ENCODE measurements at places on chromosomes 6 and 20. TPM values are rescaled to one million over a fixed set of nuclear protein-coding genes. Genes with fewer than 3 reads are reported as not detected.

DNA sequence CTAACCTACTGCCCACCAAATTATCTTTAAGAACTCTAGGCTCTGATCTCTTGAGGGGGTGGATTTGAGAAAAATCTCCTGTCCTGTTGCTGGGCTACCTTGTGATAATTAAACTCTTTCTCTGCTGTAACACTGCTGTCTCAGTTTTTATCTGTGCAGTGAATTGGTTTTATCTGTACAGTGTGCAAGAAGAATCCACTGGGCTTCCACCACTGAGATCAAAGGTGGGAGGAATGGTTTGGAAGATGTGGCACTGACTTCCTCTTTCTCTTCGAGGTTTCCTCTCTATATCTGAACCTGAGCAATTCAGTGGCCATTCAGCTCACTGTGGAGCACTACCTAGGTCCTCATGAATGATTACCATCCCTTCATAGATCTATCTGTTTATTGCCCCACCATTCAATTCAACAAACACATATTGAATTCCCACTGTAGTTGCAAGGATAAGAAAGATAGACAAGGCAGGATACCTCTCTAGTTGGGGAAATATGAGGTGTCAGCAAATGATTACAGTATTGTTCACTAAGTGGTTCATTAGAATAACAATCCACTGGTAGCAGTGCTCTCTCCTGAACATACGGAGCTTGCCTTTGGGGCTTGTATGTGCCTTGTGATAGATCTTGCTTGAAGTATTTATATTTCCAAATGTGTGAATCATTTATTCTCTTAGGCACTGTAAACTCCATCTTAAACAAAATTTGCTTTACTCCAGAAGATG lies 172.1 kb upstream of the ARG1 start:
- no peak for DNase-seq

- DNase-seq: no peak
Measured at GRCh38 chr6:168452685-168453377, 11.8 kb downstream of the SMOC2 start.

DNA sequence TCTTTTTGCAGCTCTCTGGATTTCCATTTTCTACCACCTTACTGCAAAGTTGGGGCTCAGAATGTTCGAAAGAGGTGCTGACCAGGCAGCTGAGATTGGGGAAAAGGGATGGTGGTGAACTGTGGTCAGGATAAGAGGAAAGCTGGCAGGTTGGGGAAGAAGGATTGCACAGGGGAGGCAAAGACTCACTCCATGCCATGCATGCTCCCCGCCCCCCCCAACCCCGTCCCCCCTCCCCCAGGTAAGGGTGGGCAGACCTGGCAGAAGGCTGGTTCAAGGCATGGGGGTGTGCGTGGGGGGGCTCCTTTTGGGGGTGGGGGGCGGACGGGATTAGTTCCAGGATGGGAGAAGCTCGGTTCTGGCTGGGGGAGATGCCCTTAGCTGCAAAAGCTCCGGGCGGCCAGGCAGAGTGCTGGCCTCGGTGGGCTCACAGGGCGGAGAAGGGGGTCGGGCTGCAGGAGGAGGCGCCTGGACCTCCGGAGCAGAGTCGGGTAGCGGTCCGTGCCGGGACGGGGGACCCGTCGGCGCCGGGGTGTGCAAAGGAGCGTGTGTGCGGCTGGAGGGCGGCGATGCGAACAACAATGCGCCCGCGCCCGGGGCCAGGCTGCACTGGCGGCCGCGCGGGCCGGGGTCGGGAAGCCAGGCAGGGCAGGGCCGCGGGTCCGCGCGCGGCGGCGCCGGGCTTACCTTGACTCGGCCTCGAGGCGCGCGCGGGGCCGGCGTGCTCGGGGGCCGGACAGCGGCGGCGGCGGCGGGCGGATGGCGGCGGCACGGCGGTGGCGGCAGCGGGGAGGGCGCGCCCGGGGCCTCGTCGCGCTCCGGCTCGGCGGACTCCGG lies 880 bp downstream of the ADNP start:
- no peak for DNase-seq

DNA sequence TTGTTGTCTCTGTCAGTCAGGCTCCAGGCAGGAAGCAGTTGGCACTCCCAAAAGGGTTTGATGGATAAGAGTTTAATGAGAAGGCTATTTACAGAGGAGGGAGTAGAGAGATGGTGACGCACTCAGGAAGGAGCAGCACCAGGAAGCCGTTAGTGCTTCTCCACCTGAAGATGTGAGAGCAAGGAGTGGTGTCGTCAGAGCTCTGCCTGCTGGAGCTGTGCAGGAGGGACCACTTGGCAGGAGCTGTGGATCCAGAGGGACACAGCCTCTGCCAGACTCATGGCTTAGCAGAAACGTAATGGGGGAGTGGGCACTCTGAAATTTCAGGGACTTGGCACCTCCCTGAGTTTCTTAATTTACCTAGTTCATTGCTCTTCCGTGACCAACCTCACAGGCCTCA lies 16.8 kb downstream of the DAAM2 start:
- DNase-seq: no peak

- no peak for DNase-seq
Measured at GRCh38 chr6:117906507-117906957, 532 bp upstream of the SLC35F1 start.

- DNase-seq: no peak
Measured at GRCh38 chr20:32973077-32973717, 31.0 kb downstream of the SUN5 start.

DNA sequence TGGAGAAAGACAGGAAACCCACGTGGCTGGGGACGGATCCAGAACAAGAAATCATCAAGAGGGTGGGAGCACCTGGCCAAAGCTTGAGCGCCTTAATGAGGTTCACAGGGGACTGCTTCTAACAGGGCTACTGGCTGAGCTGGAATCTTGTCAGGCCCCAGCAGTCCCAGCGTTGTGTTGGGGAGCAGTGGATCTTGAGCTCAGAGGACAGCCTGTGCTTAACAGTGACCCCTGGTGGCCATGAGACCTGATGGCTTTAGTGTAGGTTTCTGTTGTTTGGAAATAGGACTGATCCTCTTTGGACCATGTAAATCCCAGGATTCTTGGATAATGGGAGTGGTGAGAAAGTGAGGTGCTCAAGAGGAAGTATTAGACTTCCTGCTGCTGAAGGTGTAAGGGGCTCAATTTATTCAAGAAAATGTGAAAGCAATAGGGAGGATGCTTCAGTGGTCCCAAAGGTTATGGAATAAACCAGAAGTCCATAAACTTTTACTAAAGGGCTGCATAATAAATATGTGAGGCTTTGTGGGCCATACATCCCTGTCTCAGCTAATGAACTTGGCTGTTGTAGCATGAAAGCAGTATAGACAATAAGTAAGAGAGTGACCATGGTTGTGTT lies 216.2 kb downstream of the NFATC2 start:
- DNase-seq: no peak

C20orf141 gene
- not detected for total RNA-seq

PHACTR1 gene
- total RNA-seq: 2.5 TPM

DNA sequence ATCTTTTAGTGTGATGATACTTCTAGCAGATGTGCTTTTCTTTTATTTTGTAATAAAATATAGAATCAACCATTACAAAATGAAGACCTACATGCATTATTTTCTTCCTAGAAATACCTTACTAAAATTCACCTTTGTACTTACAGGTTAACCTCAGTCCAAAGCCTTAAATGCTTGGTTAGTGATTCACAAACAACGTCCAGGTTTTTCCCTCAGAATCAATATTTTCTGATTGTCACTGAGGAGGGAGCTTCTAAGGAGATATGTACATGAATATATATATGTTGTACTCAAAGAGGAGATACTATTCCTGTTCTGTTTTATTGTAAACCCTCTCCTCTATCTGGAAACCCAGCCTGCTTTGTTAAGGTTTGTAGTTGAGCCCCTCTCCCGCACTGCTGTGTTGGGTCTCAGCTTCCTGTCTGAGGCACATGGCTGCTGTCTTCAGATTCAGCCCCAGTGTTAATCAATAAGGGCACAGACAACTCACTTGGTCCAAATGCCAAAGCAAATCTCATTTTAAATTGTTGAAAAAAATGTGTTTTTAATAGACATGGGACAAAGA lies 33.9 kb upstream of the HS3ST5 start:
- DNase-seq: no peak

GRCh38 chr20:41615676-41616075 lies 2.5 kb downstream of the CHD6 start:
- DNase-seq: no peak

GRCh38 chr6:70673601-70674000 lies 5.9 kb downstream of the SMAP1 start:
- DNase-seq: no peak

- no peak for DNase-seq
Measured at GRCh38 chr6:44702292-44702691, 314.8 kb downstream of the CDC5L start.

DNA sequence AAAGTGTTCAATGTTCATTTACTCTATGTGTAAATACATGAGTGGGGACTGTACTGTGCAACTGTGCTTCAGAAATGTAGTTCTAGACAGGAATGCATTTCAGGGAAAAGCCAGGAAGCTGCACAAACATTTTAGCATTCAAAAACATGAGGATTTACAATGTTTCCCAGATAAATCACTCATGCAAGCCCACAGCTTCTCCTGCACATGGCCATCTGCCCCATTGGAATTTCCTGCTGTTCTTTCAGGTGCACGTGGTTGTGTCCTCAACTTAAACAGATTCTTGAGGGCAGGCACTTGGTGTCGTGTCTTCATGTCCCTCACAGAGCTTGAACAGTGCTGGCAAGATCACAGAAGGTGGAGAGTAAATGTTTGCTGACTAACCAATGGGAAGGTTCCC lies 101.5 kb downstream of the UNC5CL start:
- DNase-seq: no peak

DNA sequence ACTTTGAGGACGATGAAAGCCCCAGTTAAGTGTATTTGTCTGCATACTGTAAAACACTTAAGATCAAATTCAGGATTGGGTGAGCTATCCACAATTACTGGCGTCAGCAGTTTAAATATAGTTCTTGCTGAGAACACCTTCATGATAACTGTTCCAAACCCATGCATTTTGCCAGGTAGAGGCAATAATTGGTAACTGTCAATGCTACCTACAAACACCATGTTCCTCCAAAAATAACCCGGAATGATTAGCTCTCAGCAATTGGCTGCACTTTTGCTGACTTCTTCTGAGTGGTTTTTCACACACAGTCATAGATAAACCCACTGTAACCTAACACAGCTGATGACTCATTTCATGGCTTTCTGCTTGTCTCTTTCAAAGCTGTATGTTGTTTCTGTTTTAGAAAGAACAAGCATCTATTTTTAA lies 1358.6 kb upstream of the GJE1 start:
- no peak for DNase-seq

DSP gene
- total RNA-seq: 471 TPM

DNA sequence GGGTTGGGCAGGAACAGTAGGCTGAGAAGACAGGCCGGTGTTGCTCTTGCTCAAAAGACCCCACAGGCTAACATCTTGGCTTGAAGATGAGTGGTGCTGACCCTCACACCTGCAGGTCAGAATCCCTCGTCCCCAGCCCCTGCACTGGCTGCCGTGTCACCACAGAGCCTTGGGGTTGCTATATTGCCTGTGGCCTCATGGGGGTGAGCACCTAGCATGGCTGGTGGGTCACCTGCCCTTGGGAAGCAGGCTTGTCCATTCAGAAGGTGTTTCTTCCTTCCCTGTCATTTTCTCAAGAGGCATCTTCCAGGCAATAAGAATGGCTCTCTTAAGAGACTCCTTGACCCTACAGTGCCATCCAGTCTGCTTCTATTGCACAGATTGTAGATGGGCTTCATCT lies 7.7 kb downstream of the SLC22A16 start:
- no peak for DNase-seq

DNA sequence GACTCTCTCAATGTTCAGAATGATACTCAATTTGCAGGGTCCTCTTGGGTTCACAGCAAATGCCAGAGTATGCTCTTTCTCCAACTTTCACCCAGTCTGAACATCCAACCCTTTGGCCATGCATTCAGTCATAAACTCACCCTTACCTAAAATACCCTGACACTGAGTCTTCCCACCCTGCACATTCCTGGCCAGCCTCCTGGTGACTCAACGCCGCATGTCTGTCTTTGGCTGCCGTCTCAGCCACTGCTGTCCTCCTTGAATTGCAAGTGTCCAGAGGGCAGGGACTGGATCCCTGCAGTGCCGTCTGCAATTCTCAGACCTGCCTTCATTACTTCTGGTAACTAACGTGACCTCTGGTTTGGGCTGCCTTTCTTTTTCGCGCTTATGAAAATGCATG lies 593.4 kb downstream of the QKI start:
- no peak for DNase-seq

VSX1 gene
- total RNA-seq: not detected

DNA sequence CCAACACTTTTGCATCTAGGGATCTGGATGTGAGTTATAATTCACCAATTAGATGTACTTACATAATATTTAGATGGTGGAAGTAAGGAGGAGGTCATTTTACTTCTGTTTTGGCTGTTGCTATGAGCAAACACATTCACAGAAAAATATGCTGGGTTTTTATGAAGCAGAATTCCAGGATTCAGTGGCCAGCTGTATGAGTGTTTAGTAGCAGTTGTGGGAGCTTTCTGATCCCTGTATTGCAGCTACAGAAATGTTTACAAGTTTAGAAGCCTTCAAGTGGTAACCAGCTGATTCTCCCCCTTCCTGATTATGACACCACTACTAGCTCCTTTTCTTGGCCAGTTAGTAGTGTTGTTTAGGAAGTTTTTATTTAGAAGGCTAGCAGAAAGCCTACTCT lies 177.0 kb downstream of the TENT5A start:
- DNase-seq: no peak

DNA sequence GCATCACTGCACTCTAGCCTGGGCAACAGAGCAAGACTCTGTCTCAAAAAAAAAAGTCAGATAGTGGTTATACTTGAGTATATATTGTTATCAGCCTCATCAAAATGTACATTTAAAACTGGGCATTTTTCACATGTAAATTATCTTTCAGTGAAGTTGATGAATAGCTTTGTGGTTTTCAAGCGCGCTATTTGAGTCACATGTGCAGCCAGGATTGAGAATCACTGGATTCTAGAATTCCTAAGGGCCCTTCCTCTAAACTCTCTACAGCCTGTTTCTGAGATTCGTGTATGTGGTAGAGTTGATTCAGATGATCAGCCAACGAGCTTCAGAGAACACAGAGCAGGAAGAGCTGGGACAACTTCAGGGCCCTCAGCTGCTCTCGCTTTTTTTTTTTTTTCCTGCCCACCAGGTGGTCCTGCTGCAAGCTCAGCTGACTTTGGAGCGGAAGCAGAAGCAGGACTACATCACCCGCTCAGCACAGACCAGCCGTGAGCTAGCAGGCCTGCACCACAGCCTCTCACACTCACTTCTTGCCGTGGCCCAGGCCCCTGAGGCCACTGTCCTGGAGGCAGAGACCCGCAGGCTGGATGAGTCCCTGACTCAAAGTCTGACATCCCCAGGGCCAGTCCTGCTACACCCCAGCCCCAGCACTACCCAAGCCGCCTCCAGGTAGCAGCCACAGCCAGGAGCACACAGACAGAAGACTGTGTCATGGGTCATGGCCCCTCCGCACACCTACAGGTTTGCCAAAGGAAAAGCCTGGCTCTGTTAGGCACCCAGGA lies 18.3 kb downstream of the C20orf173 start:
- DNase-seq: no peak
